ENCODE measurements at places on chromosomes 6 and 20.

GRCh38 chr6:120303527-120303926 is 954.0 kb upstream of the MAN1A1 start:
- DNase-seq = no peak

GRCh38 chr20:53706008-53706465 is 112.4 kb upstream of the ZNF217 start:
- no peak for DNase-seq

- DNase-seq = no peak
Observed at GRCh38 chr6:37800703-37801604, 18.6 kb upstream of the ZFAND3 start.

DNA sequence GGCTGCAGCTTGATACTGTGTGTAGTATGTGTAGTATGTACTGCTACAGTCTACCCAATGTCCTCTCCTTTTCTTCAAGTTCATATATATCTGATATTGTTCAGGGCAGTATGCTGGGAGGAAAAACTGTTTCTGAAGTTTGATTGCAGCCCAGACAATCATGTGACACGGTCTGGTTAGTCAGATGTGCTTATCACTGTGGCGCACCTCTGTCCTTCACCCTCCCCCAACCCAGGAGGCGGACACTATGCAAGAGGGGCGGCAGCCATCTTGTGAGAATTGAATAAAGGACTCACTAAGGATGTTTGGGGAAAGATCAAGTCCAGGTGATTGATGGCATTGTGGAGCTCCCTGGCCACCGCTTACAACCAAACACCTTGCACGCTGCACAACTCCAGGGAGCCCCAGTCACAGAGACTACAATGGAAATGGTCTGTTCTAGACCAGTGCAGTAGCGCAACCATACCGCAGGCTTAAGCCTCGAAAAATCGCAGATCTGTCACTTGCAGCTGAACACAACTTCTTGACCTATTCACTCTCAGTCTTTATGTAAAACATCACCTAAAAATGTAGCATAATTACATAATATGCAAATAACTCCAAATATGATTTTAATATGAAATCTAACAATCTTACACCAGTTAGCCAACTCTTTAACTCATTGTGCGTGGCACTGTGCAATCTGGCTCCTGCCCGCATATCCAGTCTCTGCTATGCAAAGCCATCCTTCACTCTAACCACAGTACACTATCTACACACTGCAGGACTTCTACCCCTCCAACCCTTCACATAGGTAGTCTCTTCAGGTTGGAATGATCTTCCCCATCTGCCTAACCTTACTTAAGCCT is 79.3 kb downstream of the VGLL2 start:
- DNase-seq = no peak

DNA sequence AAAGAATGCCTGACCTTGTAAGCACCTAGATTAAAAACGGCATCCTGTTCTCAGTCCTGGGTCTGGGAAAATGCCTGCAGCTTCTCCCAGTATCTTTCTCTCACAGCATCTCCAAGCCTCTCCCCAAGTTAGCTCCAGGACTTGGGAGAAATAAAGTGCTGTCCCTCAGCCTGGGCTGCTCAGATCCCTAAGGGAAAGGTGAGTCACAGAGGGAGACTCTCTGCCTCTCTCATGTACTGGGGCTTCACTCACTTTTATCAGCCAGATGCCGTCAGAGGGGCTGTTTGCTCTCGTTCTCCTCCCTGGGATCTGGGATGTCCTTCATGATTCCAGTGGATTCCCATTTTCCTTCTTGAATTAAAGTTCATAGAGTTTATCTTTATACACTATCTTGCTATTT is 293.6 kb downstream of the COL12A1 start:
- no peak for DNase-seq

DNA sequence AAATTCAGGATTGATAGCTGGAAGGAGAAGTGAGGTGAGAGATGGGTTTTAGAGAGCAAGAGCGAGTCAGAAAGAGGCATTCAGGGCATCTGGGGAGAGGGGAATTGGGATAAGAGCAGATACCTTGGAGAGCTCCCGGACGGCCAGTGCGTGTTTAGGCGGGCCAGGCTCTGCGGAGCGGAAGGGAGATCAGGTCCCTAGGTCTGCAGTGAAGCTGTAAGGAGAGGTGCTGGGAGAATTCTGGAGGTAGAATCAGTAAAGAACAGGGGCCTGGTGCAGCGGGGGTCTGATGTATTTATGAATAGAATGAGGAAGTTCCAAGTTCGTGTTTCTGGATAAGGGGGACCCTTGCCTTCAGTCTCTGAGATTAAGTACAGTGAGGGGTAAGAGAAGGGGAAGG is 47.4 kb upstream of the FAM83D start:
- no peak for DNase-seq

DNA sequence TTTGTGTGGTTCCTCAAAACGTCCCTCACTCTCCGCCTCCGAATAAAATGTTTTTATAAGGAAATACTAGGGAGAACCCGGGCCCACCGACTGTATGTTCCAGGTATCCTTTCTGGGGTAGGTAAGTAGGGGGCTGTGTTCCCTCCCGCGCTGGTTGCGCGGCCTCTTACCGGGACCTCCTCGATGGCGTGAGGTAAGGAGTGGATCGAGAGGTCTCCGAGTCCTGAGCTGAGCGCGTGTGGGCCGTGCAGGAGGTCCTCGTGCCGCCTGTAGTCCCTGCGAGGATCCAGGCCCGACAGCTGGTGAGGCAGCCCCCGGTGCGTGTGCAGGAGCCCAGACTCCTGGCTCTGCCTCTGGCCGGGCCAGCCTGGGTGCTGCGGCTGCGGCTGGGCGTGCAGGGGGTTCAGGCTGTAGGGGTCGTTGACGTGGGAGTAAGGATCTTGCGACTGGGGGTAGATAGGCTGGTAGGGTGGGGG is 5.1 kb downstream of the TFAP2A start:
- no peak for DNase-seq

- no peak for DNase-seq
Observed at GRCh38 chr20:45067087-45067486, 33.8 kb downstream of the KCNS1 start.

GRCh38 chr6:112464901-112465665 is 118.0 kb downstream of the RFPL4B start:
- DNase-seq = no peak

DNA sequence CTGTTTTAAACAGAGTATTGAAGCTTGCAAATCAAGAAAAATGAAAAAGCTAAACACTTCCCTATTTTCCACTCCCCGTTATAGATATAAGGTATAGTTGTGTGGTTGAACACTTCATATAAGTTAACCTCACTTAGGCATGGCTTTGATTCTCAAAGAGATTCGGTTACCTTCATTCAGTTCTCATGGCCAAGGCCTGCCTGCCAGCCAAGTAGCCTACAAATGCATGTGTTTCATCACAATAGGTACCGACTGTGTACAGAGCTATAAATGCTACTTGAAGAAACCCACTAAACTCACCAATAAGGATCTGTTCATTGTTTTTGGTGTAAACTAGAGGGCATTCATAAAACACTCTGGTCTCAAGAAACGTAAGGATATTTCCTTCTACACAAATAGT is 27.8 kb downstream of the PM20D2 start:
- DNase-seq = no peak

DNA sequence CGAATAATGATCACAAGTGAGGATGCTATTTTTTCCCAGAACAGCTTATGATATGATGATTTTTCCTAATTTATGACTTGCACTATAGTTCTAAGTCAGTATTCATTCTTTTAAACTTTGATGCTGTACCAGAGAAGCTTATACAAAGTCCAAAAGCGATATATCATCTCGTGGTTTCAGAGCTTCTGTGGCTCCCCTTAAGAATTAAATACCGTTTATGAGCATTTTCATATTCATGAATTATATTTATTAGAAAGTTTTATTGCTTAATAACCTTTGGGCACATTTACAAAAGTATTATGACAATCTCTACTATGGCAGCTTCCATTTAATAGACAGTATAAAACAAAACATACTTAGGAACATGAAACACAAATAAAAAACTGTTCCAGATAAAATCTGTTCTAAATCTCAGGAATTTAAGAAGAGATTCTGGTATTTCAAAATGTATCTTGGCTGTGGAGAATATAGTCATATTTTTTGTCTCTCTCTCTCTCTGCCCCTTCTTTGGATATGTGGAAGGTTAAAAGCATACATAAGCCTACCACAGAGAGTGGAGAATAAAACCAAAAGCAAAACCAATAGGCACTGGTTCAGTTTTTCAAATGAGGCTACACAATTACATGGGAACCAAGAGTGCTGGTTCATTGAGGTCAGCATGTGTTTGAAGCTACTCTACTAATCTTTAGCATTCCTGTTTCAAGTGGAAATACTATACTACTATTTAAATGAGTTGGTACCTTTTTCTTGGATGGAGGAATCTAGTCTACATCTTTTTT is 884.5 kb upstream of the GJE1 start:
- no peak for DNase-seq

- no peak for DNase-seq
Observed at GRCh38 chr20:2179949-2180348, 78.3 kb downstream of the STK35 start.

DNA sequence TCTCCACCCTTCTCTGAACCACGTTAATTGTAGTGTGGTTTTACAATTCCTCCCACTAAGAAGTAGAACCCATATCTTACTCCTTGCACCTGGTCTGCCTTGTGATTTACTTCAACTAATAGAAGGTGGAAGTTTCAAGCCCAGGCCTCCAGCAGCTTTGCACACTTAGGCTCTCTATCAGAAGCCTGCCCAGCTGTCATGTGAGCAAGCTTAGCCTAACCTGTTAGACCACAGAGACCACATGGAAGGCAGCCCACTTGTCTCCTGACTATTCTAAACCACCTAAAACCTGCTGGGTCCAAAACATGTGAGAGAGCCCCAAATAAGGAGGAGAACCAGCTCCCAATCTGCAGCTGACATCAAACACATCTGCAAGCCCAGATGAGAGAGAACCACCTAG is 127.6 kb upstream of the BTBD3 start:
- no peak for DNase-seq

GRCh38 chr6:105043979-105044378 is 87.1 kb downstream of the LIN28B start:
- DNase-seq = no peak

GRCh38 chr6:112298816-112299281 is 44.5 kb upstream of the LAMA4 start:
- DNase-seq = no peak

DNA sequence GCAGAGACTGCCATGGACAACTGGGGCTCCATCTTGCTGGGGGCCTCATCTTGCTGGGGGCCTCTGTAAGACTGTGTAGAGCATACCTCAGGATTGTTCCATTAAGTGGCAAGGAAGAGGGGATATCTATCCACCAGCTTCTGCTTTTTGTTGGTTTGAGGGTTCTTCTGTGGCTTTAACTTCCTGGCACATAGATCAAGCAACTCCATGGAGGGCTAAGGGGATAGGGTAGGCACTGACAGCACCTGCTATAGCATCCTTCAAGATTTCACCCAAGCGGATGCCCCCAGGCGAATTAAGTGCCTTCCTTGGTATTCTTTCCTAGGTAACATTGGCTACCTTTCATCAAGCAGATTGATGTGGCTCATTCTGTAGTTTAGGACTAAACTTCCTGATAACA is 3.8 kb upstream of the LRRN4 start:
- DNase-seq = no peak

GRCh38 chr6:161549977-161550655 is 276.3 kb upstream of the AGPAT4 start:
- no peak for DNase-seq

DNA sequence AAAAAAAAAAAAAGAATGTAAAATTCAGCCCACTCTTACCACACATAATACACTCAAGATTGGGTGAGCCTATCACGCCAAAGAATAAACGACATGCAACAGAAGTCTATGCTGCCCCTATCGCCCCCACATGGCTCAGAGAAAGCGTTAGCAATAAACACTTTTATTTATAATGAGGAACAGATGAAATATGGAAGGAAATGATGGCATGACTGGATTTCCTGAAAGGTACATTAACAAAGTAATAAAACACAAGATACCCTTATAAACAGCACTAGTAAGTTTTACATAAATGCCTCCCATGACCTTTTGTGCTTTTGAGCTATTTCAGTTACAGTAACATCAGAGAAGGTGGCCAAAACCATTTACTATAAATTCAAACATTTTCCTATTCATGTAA is 71.4 kb upstream of the SCAF8 start:
- DNase-seq = no peak

GRCh38 chr6:37983720-37984501 is 164.4 kb downstream of the ZFAND3 start:
- DNase-seq = no peak

Data from CD4-positive, alpha-beta T cell treated with Interleukin-17A for 1 hour (primary cell).